Stimulated activated CD4-positive, alpha-beta T cell treated with anti-CD3 and anti-CD28 coated beads, Interleukin-1b, Interleukin-23, amount 100 ng/mL, for 24 hours (primary cell): ENCODE measurements at places on chromosomes 2 and 18.

DNA sequence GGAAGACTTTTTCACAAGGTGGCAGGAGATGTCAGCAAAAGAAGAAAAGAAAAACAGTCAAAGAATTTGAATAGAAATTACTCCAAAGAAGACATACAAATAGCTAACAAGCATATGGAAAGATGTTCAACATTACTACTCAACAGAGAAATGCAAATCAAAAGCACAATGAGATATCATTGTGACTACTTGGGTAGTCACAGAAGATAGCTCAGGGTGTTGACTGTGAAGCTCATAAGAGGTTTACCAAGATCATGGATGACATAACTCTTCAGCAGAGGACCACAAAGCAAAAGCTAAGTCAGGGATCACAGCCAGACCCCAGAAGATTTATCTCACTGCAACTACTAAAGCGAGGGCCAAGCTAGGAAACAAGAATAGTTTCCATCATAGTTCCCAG lies 53.0 kb upstream of the TANK start:
- DNase-seq: no peak

- DNase-seq: no peak
Observed at GRCh38 chr2:218405746-218406208, 6.1 kb downstream of the CTDSP1 start.

GRCh38 chr18:43596105-43596712 lies 318.9 kb upstream of the SYT4 start:
- no peak for DNase-seq

DNA sequence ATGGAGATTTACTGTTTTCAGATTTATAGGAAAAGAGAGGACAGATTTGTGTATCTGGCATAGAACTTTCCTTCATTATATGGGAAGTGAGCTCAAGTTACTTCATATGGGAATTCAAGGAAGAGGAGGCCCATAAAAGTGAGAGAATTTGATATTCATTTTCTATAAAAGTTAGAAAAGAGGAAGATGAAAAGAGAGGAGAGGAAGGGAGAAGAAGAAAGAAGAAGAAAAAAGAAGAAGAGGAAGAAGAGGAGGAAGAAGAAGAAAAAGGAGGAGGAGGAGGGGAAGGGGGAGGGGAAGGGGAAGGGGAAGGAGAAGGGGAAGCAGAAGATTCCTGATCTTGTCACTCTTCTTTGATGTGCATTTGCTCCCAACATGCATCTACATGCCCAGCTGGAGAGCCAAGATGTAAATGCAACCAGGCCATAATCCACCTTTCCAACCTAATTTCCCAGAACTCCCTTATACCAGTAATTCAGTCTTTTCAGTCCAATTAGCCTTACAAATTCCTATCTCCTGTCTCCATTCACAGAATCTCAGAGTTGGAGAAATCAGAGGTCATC lies 15.7 kb upstream of the NMI start:
- DNase-seq: no peak

DNA sequence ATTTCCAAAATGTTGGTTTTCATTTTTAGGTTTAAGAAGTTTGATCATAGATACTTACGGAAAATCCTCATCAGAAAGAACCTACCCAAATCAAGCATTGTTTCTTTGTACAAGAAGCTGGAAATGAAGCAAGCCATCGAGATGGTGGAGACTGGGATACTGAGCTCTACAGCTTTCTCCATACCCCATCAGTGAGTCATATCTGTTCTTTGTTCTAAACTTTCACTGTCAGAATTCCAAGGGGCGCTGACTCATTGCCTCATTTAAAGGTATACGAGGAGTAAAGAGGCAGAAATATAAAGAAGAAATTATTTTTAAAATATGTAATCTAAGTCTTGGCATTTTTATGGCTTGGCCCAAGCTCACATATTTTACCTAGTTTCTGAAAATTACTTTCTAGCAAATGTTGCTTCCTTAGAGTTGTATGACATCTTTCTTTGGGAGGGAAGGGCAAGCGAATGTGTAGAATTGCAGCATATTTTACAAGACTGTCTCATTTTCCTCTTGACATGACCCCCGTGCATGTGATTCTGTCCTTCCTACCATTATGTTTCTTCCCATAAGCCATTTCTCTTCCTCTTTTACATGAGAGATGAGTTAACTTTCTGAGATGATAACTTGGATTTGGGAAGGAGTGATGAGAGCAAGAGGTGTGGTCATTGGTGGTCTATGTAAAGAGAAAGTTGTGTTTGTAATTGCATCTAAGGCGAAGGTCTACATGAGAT lies 41.2 kb downstream of the SLC9A4 start:
- DNase-seq: no peak

- no peak for DNase-seq
Observed at GRCh38 chr18:73461780-73462059, 593.9 kb upstream of the NETO1 start.

- no peak for DNase-seq
Observed at GRCh38 chr2:169478339-169478738, 955 bp upstream of the BBS5 start.
